ENCODE measurements at places on chromosomes 13 and 19. TPM values are rescaled to one million over a fixed set of nuclear protein-coding genes. Genes with fewer than 3 reads are reported as not detected.
A peak's percentile ranks its signal among the peaks of the same experiment; 100 is the strongest.

The PLD3 gene
- 48.2 TPM for total RNA-seq

- no peak overlapping the region for H3K27ac ChIP-seq
- no peaks in the 10 kb centered on the region for H3K27me3 ChIP-seq
- DNase-seq: no peak
- H3K4me1 ChIP-seq: no peaks in the 10 kb centered on the region
- no peaks in the 10 kb centered on the region for H3K36me3 ChIP-seq
Observed at GRCh38 chr13:79782541-79783205, 301.7 kb downstream of the NDFIP2 start.

GRCh38 chr13:47826471-47826870 is 174.6 kb downstream of the SUCLA2 start:
- no peak overlapping the region for H3K4me3 ChIP-seq
- no peak overlapping the region for H3K27ac ChIP-seq
- no peaks in the 10 kb centered on the region for H3K36me3 ChIP-seq
- H3K27me3 ChIP-seq: no peaks in the 10 kb centered on the region
- H3K4me1 ChIP-seq: no peaks in the 10 kb centered on the region
- no peak for DNase-seq

The SOX1 gene
- total RNA-seq: not detected

GRCh38 chr13:27170221-27170515 is 1.4 kb downstream of the USP12 start:
- no peaks in the 10 kb centered on the region for H3K36me3 ChIP-seq
- H3K4me1 ChIP-seq: peaks cover 45% of the 10 kb centered on the region
- H3K4me3 ChIP-seq: peak overlapping the region; percentile 58
- H3K27me3 ChIP-seq: no peaks in the 10 kb centered on the region

The NFILZ gene
- not detected for total RNA-seq

- no peak overlapping the region for H3K4me3 ChIP-seq
- DNase-seq: no peak
- H3K4me1 ChIP-seq: no peaks in the 10 kb centered on the region
- no peak overlapping the region for H3K27ac ChIP-seq
- no peaks in the 10 kb centered on the region for H3K27me3 ChIP-seq
Observed at GRCh38 chr13:67238277-67238859, 8.2 kb upstream of the PCDH9 start.

The CYP2A7 gene
- total RNA-seq: not detected

GRCh38 chr13:100115693-100116254 is 26.9 kb downstream of the PCCA start:
- H3K4me1 ChIP-seq: no peaks in the 10 kb centered on the region
- no peaks in the 10 kb centered on the region for H3K27me3 ChIP-seq
- DNase-seq: no peak
- no peak overlapping the region for H3K4me3 ChIP-seq
- no peaks in the 10 kb centered on the region for H3K36me3 ChIP-seq

The MBD3L5 gene
- not detected for total RNA-seq

The TGFBR3L gene
- 8.6 TPM for total RNA-seq

The CGB3 gene
- not detected for total RNA-seq
